ENCODE measurements at places on chromosomes 12 and 14.

DNA sequence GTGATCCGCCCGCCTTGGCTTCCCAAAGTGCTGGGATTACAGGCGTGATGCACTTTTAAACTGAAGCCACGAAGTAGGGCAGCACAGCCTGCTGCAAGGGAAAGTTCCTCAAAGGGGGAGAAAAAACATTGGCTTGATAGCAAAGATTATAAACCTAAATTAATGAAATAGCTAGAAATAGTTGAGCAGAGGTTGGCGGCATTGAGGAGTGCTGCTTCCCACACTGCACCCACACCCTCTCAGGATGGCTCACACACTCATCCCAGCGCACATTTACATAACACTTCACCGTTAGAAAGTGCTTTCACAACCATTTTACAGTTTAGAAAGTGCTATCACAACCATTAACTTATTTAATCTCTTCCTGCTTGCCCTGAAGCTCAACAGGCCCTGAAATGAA, 44.4 kb upstream of the TCL1A start:
- DNase-seq = no peak

- DNase-seq = peak; percentile 69
Measured at GRCh38 chr12:94157981-94158411, 9.6 kb downstream of the PLXNC1 start.

GRCh38 chr12:80937391-80938238, at the start of gene LIN7A:
Gene LIN7A, minus strand, starts transcription at chr12:80937934. Its CDS starts 212 bp downstream, at chr12:80937722.
- DNase-seq = no peak

- DNase-seq = no peak
Measured at GRCh38 chr12:112096667-112097066, 11.9 kb downstream of the NAA25 start.

- no peak for DNase-seq
Measured at GRCh38 chr14:36424478-36425102, 95.4 kb downstream of the NKX2-1 start.

- no peak for DNase-seq
Measured at GRCh38 chr14:38297681-38298080, 41.8 kb upstream of the CLEC14A start.

GRCh38 chr14:54597795-54598443, 31.0 kb downstream of the SAMD4A start:
- no peak for DNase-seq

GRCh38 chr12:91663744-91664143, 481.1 kb upstream of the DCN start:
- DNase-seq = no peak

- no peak for DNase-seq
Measured at GRCh38 chr12:68962877-68963855, 30.2 kb upstream of the CPM start.

- no peak for DNase-seq
Measured at GRCh38 chr14:101469382-101470247, 91.7 kb upstream of the DIO3 start.

DNA sequence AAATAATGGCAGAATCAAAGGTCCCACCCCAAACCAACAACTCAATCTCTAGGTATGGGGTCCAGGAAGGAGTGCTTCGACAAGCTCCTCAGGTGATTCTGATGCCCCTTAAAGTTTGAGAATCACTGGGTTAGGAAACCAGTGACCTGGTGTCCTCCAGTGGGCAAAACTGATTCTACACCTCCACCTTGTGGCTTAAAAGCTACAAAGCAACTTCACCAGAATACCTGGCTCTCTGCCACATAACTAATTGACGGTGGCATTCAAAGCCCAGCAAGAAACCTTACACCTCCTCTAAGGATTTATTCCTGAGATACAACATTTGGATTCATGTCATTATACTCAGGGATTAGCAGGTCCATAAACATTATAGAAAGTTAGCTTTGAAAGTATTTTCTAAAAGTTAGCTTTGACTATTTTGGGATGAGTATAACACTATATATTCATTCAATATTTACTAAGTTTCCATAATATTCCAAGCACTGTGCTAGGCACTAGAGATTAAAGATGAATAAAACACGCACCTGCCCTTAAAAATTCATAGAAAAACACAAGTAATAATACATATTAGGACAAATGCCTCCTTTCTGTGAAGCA, 45.4 kb downstream of the DCAF5 start:
- DNase-seq = peak; percentile 52

- DNase-seq = no peak
Measured at GRCh38 chr14:30230719-30231118, 303.1 kb upstream of the PRKD1 start.

- DNase-seq = no peak
Measured at GRCh38 chr12:44628180-44628579, 247.9 kb downstream of the NELL2 start.

- DNase-seq = no peak
Measured at GRCh38 chr12:106305376-106305775, 2.8 kb downstream of the TCP11L2 start.

GRCh38 chr14:48690349-48690748, 895.8 kb downstream of the RPS29 start:
- DNase-seq = peak; percentile 5

- no peak for DNase-seq
Measured at GRCh38 chr12:86015026-86015425, 140.9 kb downstream of the NTS start.

DNA sequence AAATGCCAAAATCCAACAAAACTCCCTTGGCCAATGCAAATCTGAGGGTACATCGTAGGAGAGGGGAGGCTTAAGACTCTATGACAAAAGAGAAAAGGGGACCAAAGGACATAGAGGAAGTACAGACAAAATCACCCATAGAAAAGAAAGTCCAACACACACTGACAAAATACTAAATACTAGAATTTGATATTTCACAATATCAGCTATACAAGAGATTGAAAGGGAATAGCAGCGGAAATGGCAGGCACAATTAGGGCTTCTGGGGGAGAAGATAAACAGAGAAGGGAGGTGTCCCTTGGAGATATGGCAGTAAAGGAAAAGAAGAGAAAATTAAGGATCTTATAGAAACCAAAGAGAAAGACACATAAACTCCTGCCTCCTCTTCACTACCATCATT, 29.0 kb downstream of the ATP2B1 start:
- DNase-seq = no peak

GRCh38 chr14:76497550-76498462, 121.9 kb downstream of the ESRRB start:
- DNase-seq = peak; percentile 20

DNA sequence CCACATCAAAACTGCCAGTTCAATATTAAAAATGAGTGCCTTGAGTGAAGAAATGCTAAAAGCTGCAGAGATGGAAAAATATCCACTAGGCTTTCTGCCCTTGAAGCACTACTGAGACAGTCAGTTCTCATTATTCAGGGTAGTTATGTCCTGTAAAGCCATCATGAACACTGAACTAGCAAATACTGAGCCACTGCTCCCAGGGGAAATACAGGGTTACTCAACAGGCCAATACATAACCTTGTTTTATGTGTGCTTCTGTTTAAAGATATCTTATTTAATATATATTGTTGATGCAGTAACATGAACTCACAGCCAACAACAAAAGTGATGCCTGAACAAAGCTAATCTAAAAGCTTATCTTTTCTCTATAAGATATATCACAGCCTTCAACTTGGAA, 3.3 kb downstream of the RAD52 start:
- no peak for DNase-seq

- DNase-seq = peak; percentile 74
Measured at GRCh38 chr12:117367006-117367638, 5.7 kb upstream of the NOS1 start.

GRCh38 chr12:47931187-47931586, 26.4 kb upstream of the VDR start:
- DNase-seq = no peak

GRCh38 chr12:100199347-100200149, 1.1 kb upstream of the ACTR6 start:
- DNase-seq = peak; percentile 85

DNA sequence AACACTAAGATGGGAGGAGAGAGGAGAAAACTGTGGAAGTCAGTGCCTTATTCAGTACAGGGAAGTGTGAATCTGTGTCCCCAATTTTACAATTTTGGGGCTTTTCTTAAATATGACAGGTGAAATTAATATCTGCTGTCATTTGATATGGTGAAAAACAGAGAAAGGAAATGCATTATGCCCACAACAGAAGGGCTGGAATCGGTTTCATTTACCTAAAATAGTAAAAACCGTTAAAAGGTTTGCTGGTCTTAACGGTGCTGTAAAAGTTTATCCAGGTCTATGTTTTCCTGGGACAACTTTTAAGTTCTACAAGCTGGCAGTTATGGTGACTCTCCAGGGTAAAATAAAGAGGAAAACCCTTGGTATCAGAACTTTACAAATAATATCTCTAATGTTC, 310.8 kb downstream of the FUT8 start:
- DNase-seq = no peak

DNA sequence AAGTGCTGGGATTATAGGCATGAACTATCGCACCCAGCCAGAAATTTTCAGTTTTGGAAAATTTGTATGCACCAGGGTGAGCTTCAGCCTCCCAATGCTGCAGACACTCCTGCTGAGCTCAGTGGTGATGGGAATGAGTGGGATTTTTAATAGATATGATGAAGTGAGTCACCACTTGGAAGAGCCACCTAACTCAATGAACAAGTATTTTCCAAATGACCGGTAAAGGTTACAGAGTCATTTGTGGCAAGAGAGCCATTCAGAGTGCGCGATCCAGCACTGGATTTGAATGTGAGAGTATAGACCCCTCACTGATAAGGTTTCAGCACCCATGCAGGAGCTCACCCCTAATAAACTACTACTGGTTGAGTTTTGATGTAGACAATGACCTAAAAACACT, 100.7 kb downstream of the PPP2R5C start:
- no peak for DNase-seq

- no peak for DNase-seq
Measured at GRCh38 chr12:116406529-116406928, 129.0 kb upstream of the MED13L start.

DNA sequence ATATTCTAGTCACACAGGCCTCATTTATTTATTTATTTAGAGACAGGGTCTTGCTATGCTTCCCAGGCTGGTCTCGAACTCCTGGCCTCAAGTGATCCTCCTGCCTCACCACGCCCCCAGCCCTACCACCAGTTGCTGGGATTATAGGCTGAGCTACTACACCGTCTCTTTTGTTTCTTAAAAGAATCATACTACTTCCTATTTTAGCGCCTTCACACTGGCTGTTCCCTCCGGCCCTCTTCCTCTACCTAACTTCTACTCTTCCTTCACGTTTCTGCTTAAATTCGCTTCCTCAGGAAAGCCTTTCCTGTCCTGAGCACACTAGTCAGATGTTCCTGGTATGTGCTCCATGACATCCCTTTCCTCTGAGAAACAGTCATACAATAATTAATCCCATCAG, 6.4 kb upstream of the MRPL42 start:
- no peak for DNase-seq

DNA sequence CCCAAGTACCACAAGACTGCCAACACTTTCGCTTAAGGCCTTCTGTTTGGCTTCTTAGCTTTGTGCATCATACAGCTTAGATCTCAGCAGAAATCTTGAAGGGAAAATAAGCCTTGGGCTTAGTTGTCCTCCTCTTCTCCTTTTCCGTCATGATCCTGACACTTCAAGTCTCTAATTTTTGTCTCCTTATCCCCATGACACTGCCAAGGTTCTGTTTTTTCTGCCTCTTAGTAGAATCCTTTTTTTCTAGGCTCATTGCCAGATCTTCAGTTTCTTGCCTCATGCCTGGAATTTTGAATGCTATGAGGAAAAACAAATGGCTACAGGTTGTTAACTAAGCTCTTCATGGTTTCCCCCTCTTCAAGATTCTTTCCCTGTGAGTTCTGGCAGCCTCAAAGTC, 450.4 kb downstream of the LRFN5 start:
- DNase-seq = no peak

DNA sequence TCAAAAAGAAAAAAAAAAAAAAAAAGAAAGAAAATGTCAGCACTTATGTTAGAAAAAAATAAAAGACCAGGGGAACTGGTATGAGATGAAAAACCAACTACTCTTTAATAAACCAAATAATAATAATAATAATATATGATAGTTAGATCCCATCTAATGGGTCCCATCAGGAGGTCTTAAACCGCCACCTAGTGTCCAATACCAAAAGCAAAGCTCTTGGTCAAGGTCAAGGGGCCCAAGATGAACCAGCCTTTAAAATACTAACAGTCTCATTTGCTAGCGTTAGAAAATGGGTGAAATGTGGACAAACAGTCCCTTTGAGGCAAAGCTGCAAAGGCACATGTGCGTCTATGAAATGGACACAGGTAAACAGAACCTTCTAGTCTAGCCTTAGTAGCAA, 12.3 kb downstream of the BRAP start:
- peak; percentile 28 for DNase-seq

GRCh38 chr14:54446161-54446693, 5.1 kb upstream of the CNIH1 start:
- no peak for DNase-seq

- no peak for DNase-seq
Measured at GRCh38 chr12:12229556-12230092, 37.2 kb downstream of the LRP6 start.

GRCh38 chr12:121424624-121424975, 24.7 kb downstream of the RNF34 start:
- peak; percentile 47 for DNase-seq

GRCh38 chr12:31236998-31237637, 88.8 kb downstream of the SINHCAF start:
- DNase-seq = no peak

- no peak for DNase-seq
Measured at GRCh38 chr12:46218322-46219095, 50.3 kb downstream of the SLC38A1 start.

DNA sequence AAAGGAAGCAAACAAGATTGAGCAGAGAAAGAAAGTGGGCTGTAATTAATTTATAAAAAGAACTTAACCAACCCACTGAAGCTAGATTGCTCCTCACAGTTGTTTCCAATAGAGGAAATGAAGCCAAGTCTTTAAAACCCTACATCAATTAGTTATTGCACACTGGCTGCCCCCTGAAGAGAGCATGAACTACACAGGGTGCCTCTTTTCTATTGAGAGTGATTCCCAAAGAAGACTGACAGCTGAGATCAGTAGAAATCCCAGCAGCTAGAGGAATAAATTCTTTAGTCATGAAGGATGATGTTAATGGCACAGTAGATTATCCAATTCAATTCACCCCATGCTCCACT, 8.6 kb upstream of the USP15 start:
- no peak for DNase-seq

GRCh38 chr14:67167420-67168109, 21.7 kb upstream of the GARIN2 start:
- no peak for DNase-seq

GRCh38 chr14:102008891-102009290, 44.5 kb downstream of the DYNC1H1 start:
- DNase-seq = no peak

DNA sequence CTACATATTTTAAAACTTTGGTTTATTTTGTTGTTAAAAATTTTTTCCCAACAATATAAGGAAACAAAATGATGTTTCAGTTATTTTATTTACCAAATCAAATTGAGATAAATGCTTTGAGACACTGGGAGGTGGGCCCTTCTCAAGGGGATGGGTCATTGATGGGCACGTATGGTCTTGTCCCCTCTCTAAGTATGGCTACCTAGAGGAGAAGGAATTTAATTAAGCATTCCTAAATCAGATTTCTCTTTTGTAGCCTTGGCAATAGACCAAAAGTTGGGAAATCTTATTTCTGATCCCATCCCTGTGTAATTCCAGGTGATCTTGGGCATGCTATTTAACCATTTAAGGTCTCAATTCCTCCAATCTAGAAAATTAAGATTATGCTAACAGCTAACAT, 79.0 kb downstream of the SCN8A start:
- DNase-seq = no peak

All from NAMALWA (cell line).